ENCODE measurements at places on chromosomes 2 and 18.

DNA sequence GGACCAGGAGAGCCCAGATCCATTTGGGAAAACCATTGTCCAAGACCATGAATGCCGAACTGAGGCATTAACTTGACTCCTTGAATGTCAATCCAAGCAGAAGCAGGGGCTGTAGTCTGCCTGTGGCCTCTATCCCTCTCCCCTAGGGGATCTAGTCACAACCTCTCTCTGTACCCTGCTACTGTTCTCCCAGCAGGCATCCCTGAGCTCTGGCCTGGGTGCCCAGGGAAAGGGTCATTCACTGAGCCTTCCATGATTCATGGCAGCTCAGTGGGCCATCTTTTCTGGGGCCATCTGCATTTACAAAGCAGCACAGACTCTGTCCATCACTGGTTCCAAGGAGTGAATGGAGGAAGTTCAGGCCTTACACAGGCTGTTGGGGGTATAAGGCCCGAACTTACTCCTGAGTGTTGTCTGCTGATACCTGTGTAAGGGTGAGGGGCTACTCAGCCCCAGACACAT lies 151.8 kb downstream of the ZFP36L2 start:
- H3K27me3 ChIP-seq = no peaks in the 10 kb centered on the region
- no peaks in the 10 kb centered on the region for H3K36me3 ChIP-seq
- no peak overlapping the region for H3K27ac ChIP-seq
- no peak overlapping the region for H3K4me3 ChIP-seq
- DNase-seq = no peak

DNA sequence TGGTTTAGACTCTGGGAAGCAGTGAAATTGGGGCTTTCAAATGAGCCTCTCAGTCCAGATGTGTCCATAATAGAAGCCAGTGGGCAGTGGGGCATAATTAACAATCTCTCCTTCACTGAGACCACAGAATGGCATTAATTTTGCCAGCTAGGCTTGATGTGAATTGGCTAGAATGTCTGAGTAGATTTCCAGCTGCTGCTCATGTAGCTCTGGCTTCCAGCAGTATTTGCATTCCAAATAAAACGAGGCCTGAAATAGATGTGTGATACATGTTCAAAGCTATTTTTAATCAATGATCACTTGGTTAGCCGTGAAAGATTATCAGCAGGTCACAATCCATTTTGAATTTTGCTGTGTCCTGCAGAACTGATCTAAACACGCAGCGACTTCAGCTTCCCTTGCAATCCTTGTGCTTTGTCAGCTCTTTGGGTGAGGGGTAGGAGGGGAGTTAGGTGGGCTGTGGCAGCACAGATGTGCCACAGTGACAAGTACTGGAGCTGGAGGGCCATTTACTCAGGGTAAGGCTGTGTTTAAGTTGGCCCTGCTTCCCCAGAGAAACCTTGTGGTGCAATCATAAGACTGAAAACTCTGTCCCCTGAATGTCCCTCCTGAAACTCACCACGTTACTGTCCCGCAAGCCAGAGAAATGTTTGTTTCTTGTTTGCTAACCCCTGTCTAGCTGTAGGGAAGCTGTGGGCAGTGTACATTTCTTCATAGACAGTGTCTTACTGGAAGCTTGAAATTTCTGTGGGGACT lies 56.9 kb upstream of the TMEM178A start:
- H3K4me1 ChIP-seq = peaks cover 31% of the 10 kb centered on the region
- no peaks in the 10 kb centered on the region for H3K27me3 ChIP-seq
- DNase-seq = no peak
- no peak overlapping the region for H3K27ac ChIP-seq
- no peaks in the 10 kb centered on the region for H3K36me3 ChIP-seq

DNA sequence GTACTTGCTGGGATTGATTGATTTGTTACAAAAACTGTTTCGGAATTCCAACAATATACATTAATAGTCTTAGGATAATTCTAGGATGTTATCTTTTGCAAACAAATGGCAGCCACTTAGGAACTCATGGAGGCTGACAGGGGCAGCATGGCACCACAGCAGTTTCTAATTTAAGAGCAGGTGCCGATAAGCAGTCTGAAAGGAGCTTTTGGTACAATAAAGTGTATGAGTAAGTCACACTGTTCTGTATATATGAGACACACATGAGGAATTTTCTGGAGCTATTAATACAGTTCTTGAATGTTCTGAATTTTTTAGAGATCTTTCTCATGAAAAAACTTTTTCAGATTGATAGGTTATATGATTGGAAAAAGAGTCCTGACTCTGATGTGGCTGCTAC lies 52.2 kb downstream of the EIF5B start:
- H3K36me3 ChIP-seq = peaks cover 55% of the 10 kb centered on the region
- peaks cover 17% of the 10 kb centered on the region for H3K4me1 ChIP-seq
- no peak overlapping the region for H3K27ac ChIP-seq
- DNase-seq = no peak

- H3K27ac ChIP-seq = no peak overlapping the region
- no peak overlapping the region for H3K4me3 ChIP-seq
These were observed 124.0 kb upstream of the GATA6 start for GRCh38 chr18:22045221-22045918.

DNA sequence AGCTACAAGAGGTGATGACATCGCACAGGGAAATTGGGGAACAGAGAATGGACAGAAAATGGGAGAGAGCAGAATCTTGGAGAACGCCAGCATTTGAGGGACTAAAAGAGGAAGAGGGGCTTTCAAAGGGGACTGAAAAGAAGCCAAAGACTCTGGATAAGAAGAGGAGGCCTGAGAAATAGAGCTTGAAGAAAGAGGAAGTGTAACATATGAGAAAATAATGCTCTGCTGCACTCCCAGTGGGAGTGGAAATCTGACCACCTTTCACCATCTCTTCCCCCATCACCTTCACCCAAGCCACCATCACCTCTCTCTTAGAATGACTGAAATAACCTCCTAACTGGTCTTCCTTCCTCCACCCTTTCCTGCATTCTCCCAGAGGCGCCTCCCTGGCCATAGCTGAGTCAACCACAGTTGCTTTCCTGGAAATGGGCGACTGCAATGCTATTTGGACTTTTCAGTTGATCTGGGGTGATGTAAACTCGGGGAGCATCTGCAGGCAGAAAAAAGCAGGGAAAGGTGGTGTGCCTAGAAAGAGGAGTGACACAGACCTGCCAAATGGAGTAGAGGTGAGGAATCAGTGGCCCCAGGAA lies 16.8 kb downstream of the CXCR1 start:
- H3K36me3 ChIP-seq = no peaks in the 10 kb centered on the region
- DNase-seq = no peak
- peaks cover 9% of the 10 kb centered on the region for H3K4me1 ChIP-seq
- no peak overlapping the region for H3K27ac ChIP-seq
- no peak overlapping the region for H3K4me3 ChIP-seq

DNA sequence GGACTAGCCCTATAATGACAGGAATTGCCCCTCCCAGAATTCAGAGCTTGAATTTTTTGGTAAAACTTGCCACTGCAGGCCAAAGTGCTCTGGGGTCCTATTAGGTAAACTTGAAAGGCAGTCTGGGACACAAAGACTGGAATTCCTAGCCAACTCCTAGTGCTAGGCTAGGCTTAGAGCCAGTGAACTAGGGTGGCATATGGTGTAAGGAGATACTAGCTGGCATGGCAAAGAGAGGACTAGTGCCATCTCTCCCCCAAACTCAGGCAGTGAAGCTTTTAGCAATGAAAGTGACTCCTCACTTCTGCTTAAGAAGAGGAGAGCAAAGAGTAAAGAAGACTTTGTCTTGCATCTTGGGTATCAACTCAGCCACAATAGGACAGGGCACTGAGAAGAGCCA lies 410.5 kb upstream of the CNTNAP5 start:
- H3K27me3 ChIP-seq = no peaks in the 10 kb centered on the region
- DNase-seq = no peak
- H3K27ac ChIP-seq = no peak overlapping the region
- H3K4me3 ChIP-seq = no peak overlapping the region

DNA sequence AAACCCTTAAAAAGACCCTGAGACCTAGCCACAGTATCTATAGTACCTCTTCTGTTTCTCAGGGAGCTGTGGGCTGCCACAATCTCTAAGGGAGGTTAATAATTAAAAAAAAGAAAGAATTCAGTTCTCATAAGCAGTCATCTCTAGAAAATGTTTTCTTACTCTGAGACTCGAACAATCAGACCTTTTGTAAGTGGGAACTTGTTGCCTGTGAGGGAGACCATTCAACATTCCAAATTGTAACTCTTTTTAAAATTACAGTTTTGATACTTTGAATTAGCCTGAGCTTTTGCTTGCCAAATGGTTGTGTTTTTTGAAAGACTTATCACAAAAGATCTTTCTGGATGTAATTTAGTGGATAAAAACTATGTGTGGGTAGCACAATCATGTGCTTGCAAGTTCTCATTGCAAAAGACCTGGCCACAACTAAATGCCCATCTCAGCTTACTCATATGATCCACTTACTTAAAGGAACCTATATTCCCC lies 33.3 kb downstream of the IL1R2 start:
- no peaks in the 10 kb centered on the region for H3K36me3 ChIP-seq
- H3K4me1 ChIP-seq = peaks cover 100% of the 10 kb centered on the region
- DNase-seq = peak; percentile 80
- peak overlapping the region; percentile 51 for H3K27ac ChIP-seq
- H3K4me3 ChIP-seq = no peak overlapping the region

GRCh38 chr2:206557321-206557720 lies 85.0 kb upstream of the FAM237A start:
- H3K4me1 ChIP-seq = no peaks in the 10 kb centered on the region
- no peak for DNase-seq
- H3K27ac ChIP-seq = no peak overlapping the region
- no peaks in the 10 kb centered on the region for H3K27me3 ChIP-seq
- H3K4me3 ChIP-seq = no peak overlapping the region

GRCh38 chr2:127235082-127235702 lies 15.1 kb upstream of the CYP27C1 start:
- no peaks in the 10 kb centered on the region for H3K36me3 ChIP-seq
- peaks cover 23% of the 10 kb centered on the region for H3K4me1 ChIP-seq
- H3K27me3 ChIP-seq = no peaks in the 10 kb centered on the region

GRCh38 chr2:176169181-176169580 lies 12.1 kb downstream of the HOXD3 start:
- DNase-seq = no peak
- H3K4me1 ChIP-seq = peaks cover 43% of the 10 kb centered on the region
- no peak overlapping the region for H3K4me3 ChIP-seq
- no peak overlapping the region for H3K27ac ChIP-seq
- no peaks in the 10 kb centered on the region for H3K36me3 ChIP-seq
- peaks cover 54% of the 10 kb centered on the region for H3K27me3 ChIP-seq

DNA sequence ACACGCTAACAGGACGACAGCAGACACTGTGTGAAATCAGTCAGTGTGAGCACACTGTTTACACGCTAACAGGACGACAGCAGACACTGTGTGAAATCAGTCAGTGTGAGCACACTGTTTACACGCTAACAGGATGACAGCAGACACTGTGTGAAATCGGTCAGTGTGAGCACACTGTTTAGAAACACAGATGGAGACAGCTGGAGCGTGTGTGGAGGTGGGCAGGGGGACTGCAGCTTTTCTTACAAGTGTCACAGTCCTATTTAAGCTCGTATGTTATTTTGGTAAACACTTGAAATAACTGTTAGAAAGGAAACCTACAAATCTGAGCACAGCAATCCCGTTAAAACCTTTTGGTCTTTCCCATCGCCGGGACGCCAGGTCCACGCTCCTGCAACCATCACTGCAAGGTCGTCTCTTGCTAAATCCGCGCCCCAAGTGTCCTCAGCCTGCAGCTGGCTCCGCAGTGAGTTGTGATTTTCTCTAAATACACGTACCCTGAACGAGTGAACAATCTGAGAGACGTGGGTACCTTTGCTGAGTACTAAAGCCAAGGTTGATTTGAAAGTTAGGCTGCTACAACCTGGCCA lies 58.9 kb upstream of the CTDP1 start:
- H3K4me1 ChIP-seq = no peaks in the 10 kb centered on the region
- no peak overlapping the region for H3K27ac ChIP-seq
- peaks cover 31% of the 10 kb centered on the region for H3K27me3 ChIP-seq
- H3K36me3 ChIP-seq = no peaks in the 10 kb centered on the region
- no peak for DNase-seq
- H3K4me3 ChIP-seq = no peak overlapping the region

DNA sequence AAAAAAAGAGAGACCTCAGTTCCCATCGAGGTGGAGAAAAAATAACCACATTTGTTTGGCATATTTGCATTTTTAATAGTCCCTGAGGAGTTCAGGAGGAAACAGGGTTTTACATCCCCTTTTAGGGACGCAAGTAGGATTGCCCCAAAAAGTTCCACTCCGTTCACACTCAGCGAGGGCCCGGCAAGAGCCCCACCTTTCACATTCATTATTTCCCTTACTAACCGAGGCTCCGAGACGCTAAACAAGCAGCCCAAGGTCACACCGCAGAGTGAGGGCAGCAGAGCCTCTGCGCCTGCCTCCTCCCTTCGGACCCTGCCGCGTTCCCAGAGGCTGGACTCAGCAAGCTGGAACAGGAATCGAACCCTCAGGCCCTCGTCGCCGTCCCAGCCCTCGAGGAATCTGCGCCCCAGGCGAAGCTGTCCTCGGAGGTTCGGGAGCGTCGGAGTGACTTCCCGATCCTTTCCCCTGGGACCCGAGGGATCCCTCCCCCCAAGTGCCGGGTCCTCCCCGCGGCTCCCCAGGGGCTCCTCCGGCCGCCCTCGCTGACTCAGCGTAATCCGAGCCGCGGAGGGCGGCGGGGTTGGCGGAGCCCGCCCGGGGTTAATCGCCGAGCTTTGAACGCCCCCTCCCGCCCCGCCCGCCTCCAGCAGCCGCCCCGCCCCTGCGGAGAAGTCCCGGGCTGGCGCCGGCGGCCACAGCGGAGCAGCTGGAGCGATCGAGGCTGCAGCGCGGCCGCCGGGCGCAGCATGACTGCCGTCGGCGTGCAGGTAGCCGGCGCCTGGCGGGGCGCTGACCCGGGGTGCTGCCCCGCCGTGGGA lies at the start of gene TMEM37:
TSS of gene TMEM37 (plus strand) at position 700 of the 821 bp plus-strand sequence. CDS start at position 750, 50 bp downstream.
- H3K27me3 ChIP-seq = no peaks in the 10 kb centered on the region
- DNase-seq = peak; percentile 79
- H3K4me1 ChIP-seq = peaks cover 88% of the 10 kb centered on the region
- H3K27ac ChIP-seq = peak within 1 kb of the TSS; percentile 88
- H3K4me3 ChIP-seq = peak within 1 kb of the TSS; percentile 90

- no peaks in the 10 kb centered on the region for H3K27me3 ChIP-seq
- H3K4me1 ChIP-seq = no peaks in the 10 kb centered on the region
- H3K4me3 ChIP-seq = no peak overlapping the region
- H3K36me3 ChIP-seq = no peaks in the 10 kb centered on the region
- DNase-seq = no peak
These were observed 38.4 kb downstream of the ABCB11 start for GRCh38 chr2:168992591-168993349.
